ENCODE measurements at places on chromosomes 4 and X. TPM values are rescaled to one million over a fixed set of nuclear protein-coding genes. Genes with fewer than 3 reads are reported as not detected.
A peak's percentile ranks its signal among the peaks of the same experiment; 100 is the strongest.

The RHOH gene
- total RNA-seq = not detected

DNA sequence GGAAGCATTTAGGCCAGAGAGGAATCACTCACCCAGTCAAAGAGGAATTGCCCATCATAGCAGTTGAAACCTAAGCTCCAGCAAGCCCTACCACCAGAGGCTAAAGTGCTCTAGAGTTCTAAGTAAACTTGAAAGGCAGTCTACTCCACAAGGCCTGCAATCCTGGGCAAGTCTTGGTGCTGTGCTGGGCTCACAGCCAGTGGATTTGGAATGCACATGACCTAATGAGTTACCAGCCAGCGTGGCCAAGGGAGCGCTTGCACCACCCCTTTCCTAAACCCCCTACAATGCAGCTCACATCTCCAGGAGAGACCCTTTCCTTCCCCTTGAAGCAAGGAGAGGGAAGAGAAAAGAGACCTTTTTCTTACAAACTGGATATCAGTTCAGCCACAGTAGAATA lies 445.7 kb downstream of the GASK1B start:
- DNase-seq = no peak

GRCh38 chrX:20743046-20743445 lies 476.3 kb upstream of the RPS6KA3 start:
- DNase-seq = no peak

- DNase-seq = no peak
These were observed 1.5 kb downstream of the USP51 start for GRCh38 chrX:55488006-55488592.

- no peak for DNase-seq
These were observed 840.8 kb upstream of the HTR2C start for GRCh38 chrX:113743069-113743468.

- DNase-seq = no peak
These were observed 56.9 kb downstream of the ACOX3 start for GRCh38 chr4:8383451-8384160.

GRCh38 chr4:185754961-185755360 lies 57.0 kb downstream of the SORBS2 start:
- no peak for DNase-seq

- no peak for DNase-seq
These were observed 35.9 kb upstream of the GRPEL1 start for GRCh38 chr4:7103607-7104365.

DNA sequence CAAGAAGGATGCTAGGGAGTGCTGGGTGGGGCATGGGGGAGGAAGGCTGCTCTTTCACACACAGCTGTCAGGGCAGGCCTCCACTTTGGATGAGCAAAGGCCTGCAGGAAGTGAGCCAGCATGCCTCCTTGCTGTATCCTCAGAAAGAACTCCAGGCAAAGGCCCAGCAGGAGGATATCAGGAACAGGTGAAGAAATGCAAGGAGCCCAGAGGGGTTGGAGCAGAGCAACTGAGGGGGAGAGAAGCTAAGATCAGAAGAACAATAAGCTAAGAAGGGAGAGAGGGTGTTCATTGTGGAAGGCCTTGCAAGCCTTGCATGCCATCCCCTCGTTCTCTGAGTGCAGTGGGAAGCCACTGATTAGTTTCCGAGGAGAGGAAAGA lies 115.1 kb downstream of the CAMK2D start:
- peak; percentile 31 for DNase-seq

DNA sequence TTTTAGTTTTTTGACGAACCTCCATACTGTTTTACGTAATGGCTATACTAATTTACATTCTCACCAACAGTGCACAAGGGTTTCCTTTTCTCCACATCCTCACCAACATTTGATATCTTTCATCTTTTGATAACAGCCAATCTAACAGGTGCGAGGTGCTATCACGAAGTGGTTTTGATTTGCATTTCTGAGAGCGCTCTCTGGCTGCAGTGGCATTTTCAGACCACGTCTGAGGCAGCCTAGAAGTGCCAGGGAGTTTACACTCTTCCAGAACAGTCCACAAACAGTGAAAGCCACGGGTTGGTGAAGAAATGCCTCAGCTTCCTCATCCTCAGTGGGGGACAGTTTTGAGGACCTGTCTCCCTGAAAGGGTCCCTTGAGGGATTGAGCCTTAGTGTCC lies 471.0 kb downstream of the BCOR start:
- no peak for DNase-seq

The TMPRSS11F gene
- total RNA-seq = not detected

DNA sequence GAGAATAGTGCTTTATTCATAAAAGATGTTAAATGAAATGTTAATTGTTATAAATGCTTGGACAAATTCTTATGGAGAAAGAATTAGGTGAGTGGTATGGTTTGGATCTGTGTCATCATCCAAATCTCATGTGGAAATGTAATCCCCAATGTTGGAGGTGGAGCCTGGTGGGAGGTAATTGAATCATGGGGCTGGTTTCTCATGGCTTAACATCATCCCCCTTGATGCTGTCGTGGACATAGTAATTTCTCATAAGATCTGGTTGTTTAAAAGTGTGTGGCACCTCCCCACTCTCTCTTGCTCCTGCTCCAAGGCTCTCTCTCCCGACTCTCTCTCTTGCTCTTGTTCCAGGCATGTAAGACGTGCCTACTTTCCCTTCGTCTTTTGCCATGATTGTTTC lies 22.5 kb downstream of the GYPE start:
- DNase-seq = no peak

DNA sequence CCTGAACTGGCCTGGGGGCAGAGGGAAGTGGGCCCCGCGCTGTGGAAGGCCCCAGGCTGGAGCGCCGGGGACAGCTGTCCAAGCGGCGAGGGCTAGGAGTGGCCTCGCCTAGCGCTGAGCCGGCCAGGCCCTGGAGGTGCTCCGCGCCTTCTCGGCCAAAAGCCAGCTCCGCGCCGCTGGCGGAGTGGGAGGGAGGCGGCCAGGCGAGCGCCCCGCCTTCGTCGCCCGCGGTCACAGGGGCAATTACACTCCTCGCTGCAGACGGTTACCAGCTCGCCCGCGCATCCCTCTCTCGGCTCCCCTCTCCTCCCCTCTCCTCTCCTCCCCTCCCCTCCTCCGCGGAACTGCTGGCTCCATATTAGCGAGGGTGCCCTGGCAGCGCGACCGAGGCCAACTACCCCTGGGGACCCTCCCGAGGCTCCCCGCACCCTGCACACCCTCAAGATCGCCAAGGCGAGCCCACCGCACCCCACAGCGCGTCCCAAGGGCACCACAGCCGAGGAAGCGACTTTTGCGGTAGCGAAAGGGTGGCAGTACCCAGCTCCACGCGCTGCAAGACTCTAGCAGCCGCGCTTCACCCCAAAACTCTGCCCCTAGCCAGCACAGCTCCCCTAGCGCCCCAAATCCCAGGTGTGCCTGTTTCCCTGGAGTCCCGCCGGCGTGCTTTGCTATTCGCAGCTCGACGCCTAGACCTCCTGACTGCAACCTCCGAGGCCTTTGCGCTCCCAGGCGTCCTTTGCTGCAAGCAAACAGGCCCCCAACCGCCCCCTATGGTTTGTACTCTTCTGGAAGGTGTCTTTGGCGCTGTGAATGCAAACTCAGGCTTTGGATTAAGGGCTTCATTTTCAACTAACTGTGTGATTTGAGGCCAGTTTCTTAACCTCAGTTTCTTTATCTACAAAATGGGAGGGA lies 91.4 kb downstream of the BCOR start:
- no peak for DNase-seq

DNA sequence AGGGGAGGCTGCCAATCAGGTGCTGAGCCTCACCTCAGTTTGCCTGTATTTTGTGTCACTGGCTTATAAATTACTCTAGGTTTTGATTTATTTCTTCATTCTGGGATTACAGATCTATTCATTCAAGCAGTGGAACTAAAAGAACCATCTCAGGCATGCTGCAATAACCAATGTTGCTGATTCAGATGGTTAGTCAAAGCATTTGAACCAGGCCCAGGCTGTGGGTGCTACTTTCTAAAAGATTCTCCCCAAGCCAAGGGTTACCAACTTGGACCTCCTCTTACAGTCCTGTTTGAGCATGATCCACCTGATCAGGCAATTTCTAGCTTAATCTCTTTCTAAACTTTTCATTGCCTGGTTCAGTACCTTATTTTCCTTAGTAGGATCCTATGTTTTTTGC lies 67.2 kb downstream of the TMEM131L start:
- DNase-seq = no peak

DNA sequence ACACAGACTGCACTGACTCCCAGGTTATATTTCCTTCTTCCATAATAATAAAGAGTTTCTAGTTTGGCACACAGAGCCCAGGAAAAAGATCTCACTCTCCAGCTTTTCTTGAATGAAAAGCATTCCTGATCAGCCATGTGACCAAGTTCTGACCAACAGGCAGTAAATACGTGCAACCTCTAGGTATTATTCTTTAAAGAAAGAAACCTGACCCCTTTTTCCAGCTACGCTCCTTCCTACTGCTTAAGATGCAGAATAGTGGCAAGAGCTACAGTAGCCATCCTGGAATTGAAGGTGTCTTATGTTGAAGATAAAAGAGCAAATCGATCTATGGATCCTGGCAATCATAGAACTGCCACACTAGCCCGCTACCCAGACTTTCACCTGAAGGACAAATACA lies 76.7 kb downstream of the LRBA start:
- DNase-seq = no peak

DNA sequence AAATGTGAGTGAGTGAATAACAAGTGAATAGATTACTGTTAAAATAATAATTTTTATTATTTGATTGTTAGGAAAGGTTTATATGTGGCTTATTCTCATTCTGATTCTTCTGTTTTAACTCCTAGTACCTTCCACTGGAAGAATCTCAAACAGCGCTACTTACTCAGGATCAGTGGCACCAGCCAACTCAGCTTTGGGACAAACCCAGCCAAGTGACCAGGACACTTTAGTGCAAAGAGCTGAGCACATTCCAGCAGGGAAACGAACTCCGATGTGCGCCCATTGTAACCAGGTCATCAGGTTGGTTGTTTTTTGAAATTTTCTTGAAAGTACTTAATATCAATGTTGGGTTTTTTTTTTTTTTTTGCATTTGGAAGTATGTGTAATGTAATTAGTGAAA lies 117.6 kb upstream of the BMPR1B start:
- no peak for DNase-seq

DNA sequence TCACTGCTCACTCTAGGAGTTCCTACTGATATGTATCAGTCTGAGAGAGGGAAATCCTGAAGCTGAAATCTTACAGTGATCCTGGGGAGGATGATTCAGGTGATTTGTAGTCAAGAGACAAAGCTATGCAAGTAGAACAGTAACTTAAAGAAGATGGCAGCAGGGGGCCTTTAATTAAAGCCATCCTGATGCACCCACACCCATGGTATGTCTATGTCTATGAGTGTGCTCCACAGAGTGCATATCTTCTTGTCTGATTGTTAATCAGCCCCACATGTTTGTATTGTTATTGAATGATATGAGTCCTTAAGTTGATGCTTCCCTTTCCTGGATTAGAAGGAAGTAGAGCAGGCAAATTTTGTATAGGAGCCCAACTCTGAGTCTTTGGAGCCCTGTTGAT lies 78.8 kb downstream of the NHS start:
- DNase-seq = no peak

The TRIML1 gene
- 0.31 TPM for total RNA-seq

DNA sequence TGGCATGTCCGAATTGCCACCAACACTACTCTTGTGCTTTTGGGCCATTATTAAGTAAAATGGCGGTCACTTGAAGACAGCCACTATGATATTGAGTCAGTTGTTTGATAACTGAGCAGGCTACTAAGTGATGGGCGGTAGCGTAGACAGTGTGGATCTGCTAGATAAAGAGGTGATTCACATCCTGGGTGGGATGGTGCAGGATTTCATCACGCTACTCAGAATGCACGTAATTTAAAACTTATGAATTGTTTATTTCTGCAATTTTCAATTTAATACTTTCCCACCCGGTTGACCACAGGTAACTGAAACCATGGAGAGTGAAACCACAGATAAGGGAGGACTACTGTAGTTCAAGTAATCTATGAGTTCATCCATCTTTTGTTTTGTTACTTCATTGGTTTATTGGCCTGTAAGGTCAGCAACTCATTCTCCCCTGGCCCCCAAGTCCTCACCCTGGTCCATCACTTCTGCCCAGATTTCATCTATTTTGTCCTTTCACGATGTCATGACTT lies 2.9 kb downstream of the ARAF start:
- peak; percentile 54 for DNase-seq

DNA sequence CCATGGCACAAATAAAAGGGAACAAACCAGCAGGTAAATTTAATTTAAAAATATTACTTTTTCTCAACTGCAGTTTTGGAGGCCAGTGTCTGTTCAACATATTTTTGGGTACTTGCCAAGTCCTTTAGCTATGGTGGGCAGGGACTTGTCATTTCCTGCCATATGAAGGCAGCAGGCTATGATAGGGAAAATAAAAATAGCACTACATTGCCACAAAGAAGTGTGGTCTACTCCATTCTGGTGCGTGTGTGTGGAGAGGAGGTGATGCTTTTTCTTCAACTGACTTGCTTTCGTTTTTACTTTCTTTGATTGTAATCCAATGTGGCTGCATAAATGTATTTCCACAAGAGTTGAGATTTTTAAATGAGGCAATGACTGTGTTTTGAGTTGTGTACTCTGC lies 17.2 kb downstream of the GPR174 start:
- DNase-seq = no peak

The THAP6 gene
- 7.8 TPM for total RNA-seq

GRCh38 chr4:48112017-48112667 lies 21.9 kb downstream of the TXK start:
- peak; percentile 20 for DNase-seq

The STOX2 gene
- 3.4 TPM for total RNA-seq

DNA sequence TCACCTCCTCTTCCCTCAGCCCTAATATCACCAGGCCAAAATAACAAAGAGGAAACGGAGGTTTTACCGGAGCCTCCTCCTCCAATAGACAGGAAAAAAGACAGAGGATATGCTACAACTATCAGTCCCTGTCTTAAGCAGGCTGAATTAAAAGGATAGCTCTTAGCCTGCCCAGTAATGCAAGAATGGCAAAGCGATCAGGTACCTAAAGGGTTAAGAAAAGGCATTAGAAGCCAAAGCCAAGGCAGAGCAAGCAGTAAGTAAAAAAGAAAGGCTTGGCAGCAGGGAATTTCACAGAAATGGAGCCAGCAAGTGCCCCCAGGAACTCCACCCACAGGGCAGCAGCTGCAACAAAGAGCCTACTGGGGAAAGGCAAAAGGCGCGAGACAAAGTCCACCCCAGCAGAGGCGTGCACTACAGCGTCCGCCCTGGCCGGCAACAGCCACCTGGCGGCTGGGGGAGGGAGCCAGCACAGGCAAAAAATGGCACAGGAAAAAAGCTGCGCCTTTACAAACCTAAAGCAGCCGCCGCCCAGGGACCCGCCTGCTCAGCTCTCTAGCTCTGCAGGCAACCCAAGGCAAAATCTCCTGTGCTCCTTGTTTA lies 220.6 kb upstream of the ZC4H2 start:
- no peak for DNase-seq

GRCh38 chrX:113741744-113742143 lies 842.1 kb upstream of the HTR2C start:
- DNase-seq = peak; percentile 36

- DNase-seq = no peak
These were observed 397.4 kb upstream of the RPS6KA3 start for GRCh38 chrX:20664131-20664530.

The GUCY1B1 gene
- 6.1 TPM for total RNA-seq

The INTU gene
- total RNA-seq = 3.3 TPM

- DNase-seq = no peak
These were observed 75.4 kb downstream of the ZAR1 start for GRCh38 chr4:48565362-48566033.

Data from A172 (cell line).